T-helper 22 cell (primary cell): ENCODE measurements at places on chromosomes 7 and 10.
A peak's percentile ranks its signal among the peaks of the same experiment; 100 is the strongest.

- DNase-seq, result no peak
These were observed 94.2 kb downstream of the CDK14 start for GRCh38 chr7:90690159-90690858.

GRCh38 chr7:18521236-18521589 lies 25.7 kb downstream of the HDAC9 start:
- DNase-seq, result no peak

DNA sequence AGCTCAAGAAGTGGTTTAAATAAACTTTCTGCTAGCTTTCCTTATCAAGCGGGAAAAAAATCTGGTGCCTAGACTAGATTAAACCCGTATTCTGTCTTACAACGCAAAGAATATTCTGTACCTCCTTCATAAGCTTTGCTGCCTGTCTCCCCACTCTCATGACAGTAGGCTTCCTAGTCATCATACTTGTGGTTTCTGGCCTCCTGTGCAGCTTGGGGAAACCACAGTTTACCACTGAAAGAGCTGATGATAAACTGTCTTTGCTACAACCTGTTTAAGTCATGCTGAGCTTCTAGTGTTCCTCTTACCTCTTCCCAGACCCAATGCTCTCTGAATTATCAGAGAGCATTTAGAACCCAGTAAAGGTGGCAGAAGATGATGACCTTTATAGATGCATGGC lies 55.0 kb downstream of the PODXL start:
- DNase-seq, result no peak

DNA sequence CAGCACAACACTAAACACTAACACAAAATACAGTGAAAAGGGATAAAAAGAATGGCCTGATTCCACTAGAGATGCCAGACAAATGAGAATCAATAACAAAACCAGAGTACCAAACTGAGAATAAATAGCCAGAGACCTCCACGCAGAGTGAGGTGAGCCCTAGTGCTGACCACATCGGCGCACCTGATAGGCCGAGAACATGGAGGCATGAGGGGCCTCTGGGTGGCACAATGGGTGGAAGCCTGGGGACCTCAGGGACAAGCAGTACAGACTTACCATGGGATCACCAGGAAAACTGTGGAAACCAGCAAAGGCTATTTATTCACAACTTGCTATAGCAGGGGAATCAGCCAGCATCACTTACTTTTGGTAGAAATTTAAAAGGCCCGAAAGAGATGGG lies 1.8 kb upstream of the CSGALNACT2 start:
- DNase-seq, result no peak

GRCh38 chr10:49629431-49629881 lies 15.6 kb downstream of the CHAT start:
- DNase-seq, result no peak

GRCh38 chr7:103777440-103777839 lies 212.0 kb downstream of the RELN start:
- no peak for DNase-seq

GRCh38 chr10:132417957-132418441 lies 21.0 kb downstream of the PWWP2B start:
- DNase-seq, result no peak

DNA sequence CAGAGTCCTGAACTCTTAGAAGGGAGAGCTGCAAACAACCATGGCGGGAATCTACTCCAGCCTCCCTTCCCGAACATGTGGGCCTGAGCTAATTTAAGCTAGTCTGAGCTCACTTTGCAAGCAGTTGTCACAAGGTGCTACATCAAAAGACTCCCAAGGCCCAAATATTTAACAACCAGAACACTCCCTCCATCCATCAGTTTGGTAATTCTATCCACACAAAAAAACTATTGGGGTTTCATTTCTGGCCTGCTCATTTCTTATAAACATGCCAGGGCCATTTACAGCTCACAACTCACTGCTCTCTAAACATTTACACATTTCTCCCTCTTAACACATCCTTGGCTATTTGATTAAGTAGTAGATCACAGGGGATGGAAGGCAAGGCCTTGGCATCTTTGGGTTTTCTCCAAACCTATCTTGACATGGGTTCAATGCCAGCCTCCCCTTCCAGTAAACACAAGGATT lies 263.4 kb downstream of the KCNMA1 start:
- no peak for DNase-seq

DNA sequence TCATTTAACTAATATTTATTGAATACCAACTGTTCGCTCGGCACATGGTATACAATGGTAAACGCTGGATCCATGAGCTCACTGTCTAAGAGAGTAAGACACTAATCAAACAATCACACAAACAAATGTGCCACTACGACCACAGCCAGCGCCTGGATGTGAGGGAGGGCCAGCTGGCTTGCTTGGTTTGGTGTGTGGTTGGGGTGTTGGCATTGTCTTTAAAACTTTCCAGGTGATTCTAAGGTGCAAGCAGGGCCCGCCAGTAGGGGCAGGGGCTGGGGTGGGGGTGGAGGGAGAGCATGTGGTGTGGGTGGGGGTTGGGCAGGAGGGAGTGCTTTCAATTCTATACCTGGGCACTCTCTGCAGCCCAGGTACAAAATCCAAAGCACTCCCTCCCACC lies 31.6 kb downstream of the ADRA2A start:
- DNase-seq, result no peak

DNA sequence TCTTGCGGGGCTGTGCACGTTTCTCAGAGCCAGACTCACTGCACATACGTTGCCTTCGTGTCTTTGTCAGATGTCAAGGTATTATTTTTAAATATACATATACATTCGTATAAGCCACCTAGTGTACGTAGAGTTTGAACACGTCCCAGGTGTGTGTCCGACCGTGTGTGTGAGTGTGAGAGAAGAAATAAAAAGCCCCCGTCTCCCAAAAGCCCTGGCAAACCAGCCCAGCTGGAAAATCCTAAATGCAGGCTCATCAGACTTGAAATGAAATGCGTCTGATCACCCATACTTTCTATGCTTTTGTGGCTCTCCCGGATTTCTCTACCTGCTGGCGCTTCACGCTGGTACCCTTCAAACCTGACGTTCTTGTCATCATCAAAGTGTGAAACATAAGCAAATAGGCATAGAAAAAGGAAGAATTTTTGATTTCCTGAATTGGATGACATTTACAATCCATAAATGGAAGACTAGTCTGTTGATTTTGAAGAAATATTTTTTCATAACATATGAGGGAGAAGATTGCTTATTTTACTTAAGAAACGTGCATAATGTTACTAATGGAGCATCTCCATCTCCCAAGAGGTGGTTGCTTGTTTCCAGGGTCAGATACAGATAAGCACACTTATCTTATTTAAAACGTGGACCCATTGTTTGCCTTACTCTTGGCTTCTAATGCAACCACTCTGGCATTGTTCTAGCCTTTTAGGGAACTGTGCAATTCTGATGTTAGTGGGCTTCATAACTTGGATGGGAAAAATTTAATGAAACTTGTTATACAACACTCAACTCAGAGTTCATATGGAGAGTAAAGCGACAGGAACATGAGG lies 971 bp downstream of the PRKG1 start:
- DNase-seq, result no peak

DNA sequence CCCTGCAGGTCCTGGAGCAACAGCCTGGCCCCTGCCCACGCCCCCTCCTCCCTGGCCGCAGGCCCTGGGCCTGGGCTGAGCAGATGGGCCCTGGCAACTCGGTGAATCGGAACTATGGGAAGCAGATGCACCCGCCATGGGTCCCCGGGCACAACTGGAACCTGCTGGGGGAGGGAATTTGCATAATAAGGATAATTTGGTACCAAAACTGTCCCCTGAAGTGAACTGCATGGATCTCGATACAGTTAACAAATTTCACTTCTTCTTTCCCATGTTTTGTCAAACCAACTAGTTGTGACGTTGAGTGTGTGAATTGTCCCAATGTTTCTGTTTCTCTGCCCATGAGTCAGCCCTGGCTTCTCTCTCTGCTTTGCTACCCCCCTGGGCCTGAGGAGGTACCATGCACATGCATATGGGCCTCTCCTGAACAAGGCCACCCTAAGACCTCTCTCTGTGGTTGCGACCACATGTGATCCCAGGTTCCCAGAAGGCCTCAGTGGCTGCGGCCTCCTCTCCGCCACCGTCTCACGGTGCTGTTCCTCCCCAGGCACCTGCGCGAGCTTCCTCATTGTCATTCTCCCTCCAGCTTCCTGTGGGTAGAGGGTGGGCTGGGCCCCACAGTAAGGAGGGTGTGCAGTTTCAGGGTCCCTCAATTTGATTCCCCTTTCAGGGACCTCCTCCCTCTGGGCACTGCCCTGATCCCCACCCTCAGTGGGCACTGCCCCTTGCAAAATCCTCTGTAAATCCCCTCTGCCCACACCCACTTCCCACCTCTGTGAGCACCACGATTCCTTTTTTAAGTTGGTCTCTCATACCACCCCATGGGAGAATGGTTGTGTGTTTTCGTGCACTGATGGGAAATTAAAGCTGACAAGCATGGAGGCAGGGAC lies 40.0 kb downstream of the FIGNL1 start:
- DNase-seq, result no peak

- no peak for DNase-seq
These were observed 24.9 kb upstream of the PDGFA start for GRCh38 chr7:544338-545221.

- DNase-seq, result no peak
These were observed 156.7 kb upstream of the NPVF start for GRCh38 chr7:25384788-25385505.

DNA sequence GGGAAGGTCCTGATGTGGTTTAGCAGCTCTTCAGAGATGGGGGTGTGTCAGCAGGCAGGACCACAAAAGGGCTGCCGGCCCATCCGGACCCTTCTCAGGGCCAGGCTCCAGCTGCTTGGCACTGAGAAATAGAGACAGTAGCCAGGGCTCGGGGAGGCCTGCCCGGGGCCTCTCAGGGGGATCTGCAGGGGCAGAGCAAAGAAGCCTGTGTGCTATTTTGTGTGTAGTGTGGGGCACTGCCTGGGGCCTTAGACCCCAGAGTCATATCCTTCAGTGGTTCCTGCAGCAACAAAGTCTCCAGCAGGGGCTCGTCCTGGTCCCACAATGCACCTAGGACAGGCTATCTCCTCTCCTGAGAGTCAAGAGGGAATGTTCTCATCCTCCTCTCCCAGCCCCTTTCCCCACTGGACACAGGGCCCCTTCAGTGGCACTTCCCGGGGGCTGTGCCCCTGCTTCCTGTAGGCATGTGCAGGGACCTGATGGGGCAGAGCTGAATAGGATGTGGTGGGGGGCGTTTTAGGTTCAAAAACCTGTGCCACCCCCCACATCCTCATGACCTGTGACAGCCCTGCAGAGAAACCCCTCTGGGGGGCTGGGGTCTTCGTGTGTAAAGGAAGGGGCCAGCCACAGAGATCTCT lies 159.5 kb upstream of the RHEB start:
- no peak for DNase-seq

DNA sequence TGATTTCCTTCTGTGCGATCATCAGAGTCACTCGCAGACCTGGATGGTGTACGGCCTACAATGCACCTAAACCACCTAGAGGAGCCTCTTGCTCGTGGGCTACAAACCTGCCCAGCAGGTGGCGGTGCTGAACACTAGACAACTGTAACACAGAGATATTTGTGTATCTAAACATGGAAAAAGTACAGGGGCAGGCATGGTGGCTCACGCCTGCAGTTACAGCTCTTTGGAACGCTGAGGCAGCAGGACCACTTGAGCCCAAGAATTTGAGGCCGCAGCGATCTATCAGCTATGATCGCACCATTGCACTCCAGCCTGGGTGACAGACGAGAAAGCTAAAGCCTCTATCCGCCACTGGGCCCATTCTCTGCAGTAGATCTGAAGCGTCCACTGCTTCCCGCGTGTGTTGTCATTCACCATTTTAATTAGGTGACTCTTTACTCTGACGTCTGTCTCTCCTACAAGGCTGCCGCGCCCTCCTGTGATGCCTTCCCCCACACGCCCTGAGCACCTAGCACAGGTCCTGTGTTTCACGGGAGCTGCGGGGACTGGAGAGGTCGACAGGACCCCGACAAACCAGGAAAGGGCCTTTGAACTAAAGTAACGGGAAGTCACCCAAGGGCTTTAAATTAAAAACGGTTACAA lies 774 bp downstream of the TUBGCP2 start:
- peak; percentile 73 for DNase-seq

DNA sequence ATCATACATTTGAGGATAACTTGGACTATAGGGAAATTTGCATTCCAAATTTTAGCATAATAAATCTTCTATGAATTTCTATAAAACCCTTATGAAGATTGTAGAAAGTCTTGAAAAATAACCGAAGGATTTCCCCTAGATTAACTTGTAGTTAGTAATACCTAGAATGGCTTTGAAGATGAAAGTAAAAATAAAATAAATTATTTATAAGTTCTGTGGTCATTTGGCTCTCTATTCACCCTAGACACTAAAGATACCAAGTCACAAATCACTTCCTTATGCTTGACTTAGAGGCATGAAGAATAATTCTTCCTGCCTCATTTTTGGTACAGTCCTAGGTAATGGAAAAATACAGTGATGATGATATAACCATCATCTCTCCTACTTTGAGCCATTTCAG lies 79.3 kb downstream of the CSTF2T start:
- no peak for DNase-seq

GRCh38 chr10:30151581-30152389 lies 92.4 kb upstream of the JCAD start:
- DNase-seq, result no peak

DNA sequence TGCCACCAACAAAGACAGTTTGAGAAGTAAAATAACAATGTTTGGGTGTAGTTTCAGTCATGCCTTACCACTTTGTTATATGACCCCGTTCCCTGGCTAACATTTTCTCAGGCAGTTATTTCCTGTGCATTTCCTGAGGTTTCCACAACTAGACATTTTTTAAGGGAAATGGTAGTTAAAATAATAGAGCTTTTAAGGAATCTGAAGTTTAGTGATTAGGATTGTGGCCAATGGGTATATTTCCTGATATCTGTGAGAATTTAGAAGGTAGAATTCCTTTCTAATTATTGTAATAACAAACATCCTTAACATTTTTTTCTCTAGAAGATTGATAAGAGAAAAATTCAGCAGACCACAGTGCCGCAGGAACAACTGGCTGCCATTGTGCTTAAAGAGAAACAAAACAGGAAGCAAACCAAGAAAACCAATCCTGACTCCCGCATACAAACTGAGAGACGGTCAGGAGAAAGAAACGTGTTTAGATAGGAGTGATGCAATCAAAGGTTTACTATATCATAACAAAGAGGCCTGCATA lies 193.6 kb downstream of the MBL2 start:
- DNase-seq, result no peak

GRCh38 chr10:126288547-126289493 lies 99.5 kb downstream of the ADAM12 start:
- DNase-seq, result no peak

- DNase-seq, result no peak
These were observed 22.2 kb downstream of the ANK3 start for GRCh38 chr10:60367431-60367830.

DNA sequence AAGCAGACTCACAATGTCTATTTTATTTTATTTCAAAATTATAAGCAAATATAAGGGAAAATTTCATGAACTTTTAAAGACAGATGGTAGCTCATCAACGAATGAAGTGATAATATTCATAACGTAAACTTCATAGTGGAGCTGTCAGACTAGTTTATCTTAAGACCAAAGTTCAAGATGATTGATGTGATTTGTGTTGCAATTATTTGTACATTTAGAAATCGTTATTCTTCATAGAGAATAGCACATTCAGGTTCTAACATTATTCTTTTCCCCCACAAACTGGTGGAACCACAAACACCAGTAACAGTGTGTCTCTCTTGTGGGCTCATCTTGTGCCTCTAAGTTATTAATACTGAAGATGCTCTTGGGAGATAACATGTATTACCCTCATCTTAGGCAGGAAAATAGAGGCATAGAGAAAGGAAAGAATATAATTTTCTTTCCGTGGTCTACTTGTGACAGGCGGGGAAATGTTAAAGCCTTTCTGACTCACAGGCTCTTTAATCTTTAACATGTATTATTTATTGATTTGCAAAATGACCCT lies 37.0 kb downstream of the CCSER2 start:
- DNase-seq, result no peak
